ENCODE measurements at places on chromosomes 4 and X. TPM values are rescaled to one million over a fixed set of nuclear protein-coding genes. Genes with fewer than 3 reads are reported as not detected.

Gene ADGRG2
- total RNA-seq = not detected

Gene RAB33A
- 16.4 TPM for total RNA-seq

Gene TLR1
- 0.51 TPM for total RNA-seq

Gene LUZP4
- total RNA-seq = not detected

Gene SMIM31
- total RNA-seq = not detected

Gene CTAG2
- total RNA-seq = 46.5 TPM

Gene SYNPO2
- total RNA-seq = 0.13 TPM

Gene PNPLA4
- 10.9 TPM for total RNA-seq

Gene TAPT1
- total RNA-seq = 30.5 TPM

All from activated CD8-positive, alpha-beta memory T cell treated with anti-CD3 and anti-CD28 coated beads for 36 hours (primary cell).